ENCODE measurements at places on chromosomes 6 and 20.

DNA sequence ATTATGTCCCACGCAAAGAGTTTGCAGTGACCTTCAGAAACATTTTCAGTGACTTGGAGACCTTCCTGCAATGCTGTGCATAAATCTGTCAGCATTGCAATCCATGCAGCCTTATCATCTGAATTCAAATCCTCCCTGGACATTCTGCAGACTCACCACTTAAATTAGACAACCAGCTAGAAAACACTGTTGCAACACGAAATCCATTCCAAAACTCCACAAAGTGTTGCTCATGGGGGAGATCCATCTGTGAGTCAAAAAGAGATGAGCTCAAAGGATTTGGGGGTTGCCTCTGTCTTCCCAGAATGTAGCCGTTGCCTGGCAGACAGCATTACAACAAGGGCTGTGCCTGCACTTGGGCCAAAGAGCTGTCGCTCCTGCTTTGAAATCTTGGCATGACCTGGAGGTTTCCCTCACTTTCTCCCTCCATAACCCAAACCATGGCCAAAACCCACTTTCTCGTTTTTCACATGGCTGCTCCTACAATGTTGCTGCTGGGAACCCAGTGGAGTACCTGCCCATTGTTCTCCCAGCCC, 163.5 kb upstream of the CDYL start:
- no peak for DNase-seq

- DNase-seq, result no peak
Observed at GRCh38 chr6:128767150-128767549, 115.8 kb upstream of the LAMA2 start.

GRCh38 chr6:40358473-40359460, 228.4 kb downstream of the LRFN2 start:
- DNase-seq, result no peak

GRCh38 chr6:106520711-106521401, 108.4 kb downstream of the RTN4IP1 start:
- no peak for DNase-seq

- DNase-seq, result no peak
Observed at GRCh38 chr6:23176471-23176870, 607.1 kb downstream of the HDGFL1 start.

GRCh38 chr6:28995093-28995650, 9.9 kb downstream of the ZNF311 start:
- DNase-seq, result no peak

DNA sequence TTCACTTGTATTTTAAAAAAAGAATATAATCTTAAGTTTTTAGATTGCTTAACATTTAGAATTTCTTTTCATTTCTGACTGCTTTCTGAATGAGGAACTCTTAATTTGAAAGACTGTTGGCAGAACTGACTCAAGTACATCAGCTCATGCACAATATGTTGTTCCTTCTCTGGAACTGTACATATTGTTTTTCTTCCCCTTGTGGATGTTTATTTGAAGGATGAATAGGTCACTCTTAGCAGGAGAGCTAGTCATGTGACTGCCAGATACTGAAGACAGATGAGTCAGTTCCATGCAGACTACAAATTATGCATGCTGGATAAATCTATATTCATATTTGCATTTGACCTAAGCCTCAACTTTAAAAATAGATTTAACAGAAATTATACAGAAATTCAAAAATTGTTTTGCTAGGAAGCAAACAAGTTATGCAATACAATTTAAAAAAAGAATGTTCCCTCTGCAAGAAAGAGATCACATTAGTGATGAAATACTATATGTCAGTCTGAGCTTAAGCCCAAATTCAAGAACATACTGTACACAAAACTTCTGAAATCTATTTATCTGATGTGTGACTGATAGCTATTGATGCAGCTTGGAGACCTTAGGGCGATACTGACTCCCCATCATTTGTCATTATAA, 1274.9 kb upstream of the GJE1 start:
- DNase-seq, result no peak

GRCh38 chr6:69038841-69039240, 403.8 kb downstream of the ADGRB3 start:
- no peak for DNase-seq

DNA sequence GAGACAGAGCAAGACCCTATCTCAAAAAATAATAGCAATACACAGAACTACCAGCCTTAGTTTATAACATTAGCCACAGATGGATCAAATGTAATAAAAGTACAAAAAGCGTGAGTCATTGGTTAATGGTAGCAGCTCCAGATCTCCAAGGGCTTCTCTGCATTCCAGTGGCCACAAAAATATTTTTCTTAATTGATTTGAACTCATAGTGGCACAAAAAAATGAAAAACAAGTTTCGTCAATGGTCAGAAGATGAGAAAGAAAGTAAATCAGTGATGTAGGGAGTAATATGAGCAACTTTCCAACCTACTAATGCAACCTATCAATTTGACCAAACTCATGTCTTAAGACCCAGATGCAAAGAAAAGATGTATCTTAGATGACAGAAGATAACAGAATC, 79.6 kb downstream of the CEP57L1 start:
- DNase-seq, result no peak

GRCh38 chr20:52060794-52061714, 130.5 kb downstream of the ZFP64 start:
- peak; percentile 68 for DNase-seq

GRCh38 chr20:37905671-37906613, 3.0 kb downstream of the VSTM2L start:
- DNase-seq, result no peak

DNA sequence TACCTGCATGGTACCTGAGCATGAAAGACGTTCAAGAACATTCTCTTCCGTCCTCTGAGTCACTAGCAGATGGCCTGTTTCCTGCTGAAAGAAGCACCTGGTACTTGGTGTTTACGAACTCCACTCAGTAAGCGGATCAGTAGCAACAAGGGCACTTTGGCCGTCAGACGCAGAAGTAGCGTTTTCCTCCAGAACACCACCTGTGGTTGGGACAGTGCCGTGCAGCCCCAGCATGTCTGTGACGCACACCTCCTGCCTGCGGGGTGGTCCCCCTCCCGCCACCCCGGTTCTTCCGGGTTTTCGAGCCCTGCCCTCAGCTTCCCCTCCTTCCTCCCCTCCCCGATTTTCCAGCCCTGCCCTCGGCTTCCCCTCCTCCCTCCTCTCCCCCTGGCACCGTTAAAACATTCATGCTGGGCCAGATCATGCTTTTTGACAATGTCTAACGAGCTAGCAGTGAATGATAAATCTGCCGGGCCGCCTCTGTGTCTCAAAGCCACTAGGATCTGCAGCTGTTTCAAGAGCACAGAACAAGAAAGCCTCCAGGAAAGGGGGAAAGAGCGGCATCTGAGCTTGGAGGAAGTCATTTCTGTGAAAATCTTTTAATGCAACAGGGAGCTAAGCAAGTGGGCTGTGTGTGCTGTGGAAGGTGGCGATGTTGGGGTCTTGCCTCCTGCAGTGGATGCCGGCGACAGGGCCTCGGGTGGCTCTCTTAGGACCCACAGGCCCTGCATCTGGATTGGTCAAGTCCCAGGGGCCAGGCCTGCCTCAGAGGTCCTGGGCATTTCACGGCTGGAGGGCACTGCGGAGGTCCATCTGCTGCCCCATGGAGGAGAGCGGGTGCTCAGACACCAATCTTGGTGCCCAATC, 207.9 kb downstream of the ERMARD start:
- no peak for DNase-seq

- DNase-seq, result no peak
Observed at GRCh38 chr6:135520781-135521180, 23.2 kb upstream of the AHI1 start.

DNA sequence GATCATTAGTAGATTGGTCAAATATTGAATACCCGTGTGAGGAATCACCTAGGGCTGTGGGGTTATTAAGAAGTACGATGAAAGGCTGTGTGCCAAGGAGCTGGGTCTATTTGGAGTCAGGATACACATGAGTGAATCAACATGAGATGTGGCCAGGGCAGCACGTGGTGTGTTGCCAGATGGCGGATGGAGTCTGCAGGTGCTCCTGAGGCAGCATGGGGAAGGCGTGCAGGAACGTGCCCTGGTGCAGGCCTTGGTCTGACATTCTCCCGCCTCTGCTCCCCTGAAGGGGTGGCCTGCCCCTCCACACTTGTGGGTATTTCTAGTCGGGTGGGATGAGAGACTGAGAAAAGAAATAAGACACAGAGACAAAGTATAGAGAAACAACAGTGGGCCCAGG, 39.0 kb upstream of the SLC22A1 start:
- DNase-seq, result no peak

DNA sequence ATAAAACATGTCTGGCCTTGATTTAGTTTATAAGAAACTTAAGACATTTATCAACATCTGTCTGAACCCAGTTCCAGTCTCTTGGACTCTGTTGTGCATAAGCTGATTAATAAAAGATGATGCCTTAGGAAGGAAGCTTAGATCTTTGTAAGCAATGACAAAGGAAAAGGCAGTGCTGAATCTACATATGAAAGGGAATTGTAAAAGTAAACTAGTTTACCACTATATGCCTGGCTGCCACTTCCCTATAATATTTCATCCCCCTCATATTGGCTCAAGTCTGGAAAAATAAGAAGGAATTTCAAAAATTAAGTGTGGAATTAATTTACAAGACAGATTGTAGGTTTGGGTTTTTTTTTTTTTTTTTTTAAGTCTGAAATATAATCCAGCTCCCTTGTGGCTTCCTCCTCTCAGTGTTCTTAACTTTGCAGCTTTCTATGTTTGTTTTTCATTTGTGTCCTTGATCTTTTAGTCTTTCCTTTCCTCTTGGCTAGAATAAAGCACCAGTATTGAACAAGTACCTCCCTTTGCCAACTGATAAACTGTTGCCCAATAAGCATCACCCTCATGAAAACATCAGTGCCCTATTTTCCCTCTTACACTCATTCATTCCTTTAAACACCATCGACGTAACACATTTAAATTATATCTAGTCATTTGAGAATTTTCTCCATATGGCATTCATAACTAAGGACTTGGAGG, 146.7 kb upstream of the TBX18 start:
- DNase-seq, result no peak

- DNase-seq, result no peak
Observed at GRCh38 chr6:38797391-38797790, 82.3 kb downstream of the DNAH8 start.

DNA sequence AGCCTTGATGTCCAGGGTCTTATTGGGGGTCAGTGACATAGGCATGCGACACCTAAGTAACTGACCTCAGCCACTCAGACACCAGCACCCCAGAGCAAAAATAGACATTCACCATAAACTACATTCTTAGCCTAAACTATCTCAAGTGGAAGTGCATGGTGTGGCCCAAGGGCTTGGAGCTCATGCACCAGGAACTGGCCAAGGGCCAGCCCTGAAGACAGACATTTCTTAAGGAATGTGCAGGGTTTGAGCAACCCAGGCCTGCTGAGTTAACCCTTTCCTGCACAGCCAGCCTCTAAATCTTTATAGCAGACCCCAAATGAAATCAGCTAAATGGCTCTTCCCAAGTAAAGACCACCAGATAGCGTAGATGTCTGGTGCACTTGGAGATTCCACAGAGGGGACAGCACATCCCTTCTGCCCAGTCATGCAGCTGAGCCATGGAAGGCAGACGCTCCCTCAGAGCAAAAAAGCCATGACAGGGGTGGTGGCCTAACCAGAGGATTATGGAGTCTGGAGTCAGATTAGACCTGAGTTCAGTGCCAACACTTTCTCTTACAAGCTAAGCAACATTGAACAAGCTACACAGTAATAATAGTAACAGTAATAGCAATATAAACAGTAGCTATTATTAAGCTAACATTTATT, 222.6 kb downstream of the ZMYND8 start:
- no peak for DNase-seq

DNA sequence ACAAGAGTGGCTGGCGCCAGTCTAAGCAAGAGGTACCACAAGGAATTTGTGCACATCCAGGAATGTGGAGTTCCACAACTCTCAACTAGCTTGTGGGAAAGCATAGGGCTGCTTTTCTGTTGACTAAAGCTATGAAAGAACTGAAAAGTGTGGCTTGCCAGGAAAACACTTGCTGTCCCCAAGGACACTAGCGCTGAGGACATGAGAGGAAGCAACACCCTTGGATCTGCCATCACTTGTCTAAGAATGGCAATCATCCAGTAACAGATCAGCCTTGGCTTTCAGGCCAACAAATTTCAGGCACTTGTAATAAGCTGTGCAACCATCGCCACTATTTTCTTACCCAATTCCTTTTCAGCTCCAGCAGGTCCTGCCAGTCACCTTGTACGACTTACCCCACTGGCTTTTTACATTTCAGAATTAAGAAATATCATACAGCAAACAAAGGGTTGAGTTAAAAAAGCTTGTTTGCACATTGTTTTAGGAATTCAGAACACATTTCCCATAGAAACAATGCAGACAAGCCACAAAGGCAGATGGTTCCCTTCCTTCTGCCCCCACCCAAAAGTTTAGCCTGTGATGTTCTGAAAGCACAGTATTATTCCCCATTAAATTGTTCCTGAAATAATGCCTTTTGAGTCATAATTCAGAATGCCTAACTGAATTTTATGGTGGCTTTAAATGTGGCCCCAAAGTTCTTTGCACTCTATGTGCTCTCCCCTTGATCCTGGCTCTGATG, 57.9 kb upstream of the SSTR4 start:
- DNase-seq, result no peak

GRCh38 chr6:40299681-40300080, 287.5 kb downstream of the LRFN2 start:
- no peak for DNase-seq

GRCh38 chr20:48790473-48791003, 37.3 kb downstream of the PREX1 start:
- no peak for DNase-seq

DNA sequence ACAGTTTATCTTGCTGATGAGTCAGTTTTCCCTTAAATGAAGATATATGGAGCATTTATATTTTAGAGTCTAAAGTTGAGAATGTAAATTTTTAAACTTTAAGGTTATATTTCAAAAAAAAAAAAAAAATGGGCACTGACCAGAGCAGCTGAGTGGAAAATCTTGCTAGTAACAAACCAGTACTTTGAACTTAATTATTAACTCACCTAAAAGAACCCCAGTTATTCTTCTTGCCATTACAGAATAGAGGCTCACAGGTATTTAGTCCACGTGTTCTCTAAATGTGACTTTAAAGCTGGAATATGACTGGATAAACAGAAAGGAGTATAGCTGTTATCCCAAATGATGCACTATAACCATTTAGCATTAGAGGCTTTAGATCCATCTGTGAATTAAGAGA, 178.4 kb downstream of the COL9A1 start:
- no peak for DNase-seq

DNA sequence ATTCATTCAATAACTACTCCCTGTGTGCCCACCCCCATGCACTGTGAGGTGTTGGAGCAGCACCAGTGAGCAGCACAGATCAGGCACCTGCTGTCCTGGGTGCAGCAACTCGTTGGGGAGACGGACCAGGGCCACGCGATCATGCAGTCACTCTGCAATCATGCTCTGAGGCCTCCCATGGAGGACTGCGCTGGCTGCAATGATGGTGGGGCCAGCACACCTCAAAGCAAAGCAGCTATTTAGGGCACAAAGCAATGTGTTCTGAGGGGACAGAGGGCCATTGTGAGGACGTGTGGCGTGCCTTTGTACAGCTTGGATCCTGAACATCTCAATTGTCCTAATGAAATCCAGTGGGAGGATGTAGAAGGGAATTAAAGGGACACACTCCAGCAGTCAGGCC, 41.0 kb upstream of the MPC1 start:
- no peak for DNase-seq

GRCh38 chr6:74939151-74939708, 266.6 kb downstream of the COL12A1 start:
- no peak for DNase-seq

- no peak for DNase-seq
Observed at GRCh38 chr20:44186674-44187053, 324 bp downstream of the JPH2 start.

GRCh38 chr20:407133-407952, 756 bp upstream of the RBCK1 start:
- peak; percentile 89 for DNase-seq

- DNase-seq, result no peak
Observed at GRCh38 chr6:124205921-124206320, 402.3 kb downstream of the NKAIN2 start.

Measured in HuH-7 (cell line).